SJSA1 (cell line): ENCODE measurements at places on chromosomes 5 and 9. TPM values are rescaled to one million over a fixed set of nuclear protein-coding genes. Genes with fewer than 3 reads are reported as not detected.
A peak's percentile ranks its signal among the peaks of the same experiment; 100 is the strongest.

DNA sequence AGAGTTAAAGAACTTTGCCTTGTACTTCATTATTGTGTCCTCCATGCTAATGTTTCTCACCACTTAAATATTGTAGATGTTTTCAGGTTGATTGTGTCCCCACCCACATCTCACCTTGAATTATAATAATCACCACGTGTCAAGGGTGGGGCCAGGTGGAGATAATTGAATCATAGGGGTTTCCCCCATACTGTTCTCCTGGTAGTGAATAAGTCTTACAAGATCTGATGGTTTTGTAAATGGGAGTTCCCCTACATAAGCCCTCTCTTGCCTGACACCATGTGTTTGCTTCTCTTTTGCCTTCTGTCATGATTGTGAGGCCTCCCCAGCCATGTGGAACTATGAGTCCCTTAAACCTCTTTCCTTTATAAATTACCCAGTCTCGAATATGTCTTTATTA lies 248.3 kb downstream of the FBXL7 start:
- H3K4me3 ChIP-seq: no peak overlapping the region
- H3K27me3 ChIP-seq: no peaks in the 10 kb centered on the region

GRCh38 chr5:88507261-88507660 lies 238.6 kb upstream of the TMEM161B start:
- no peak overlapping the region for H3K27ac ChIP-seq
- H3K27me3 ChIP-seq: no peaks in the 10 kb centered on the region

GRCh38 chr9:85276741-85277140 lies 465.0 kb downstream of the AGTPBP1 start:
- no peaks in the 10 kb centered on the region for H3K27me3 ChIP-seq
- no peak for DNase-seq
- no peaks in the 10 kb centered on the region for H3K36me3 ChIP-seq
- H3K4me1 ChIP-seq: no peaks in the 10 kb centered on the region
- H3K4me3 ChIP-seq: no peak overlapping the region
- H3K27ac ChIP-seq: no peak overlapping the region

DNA sequence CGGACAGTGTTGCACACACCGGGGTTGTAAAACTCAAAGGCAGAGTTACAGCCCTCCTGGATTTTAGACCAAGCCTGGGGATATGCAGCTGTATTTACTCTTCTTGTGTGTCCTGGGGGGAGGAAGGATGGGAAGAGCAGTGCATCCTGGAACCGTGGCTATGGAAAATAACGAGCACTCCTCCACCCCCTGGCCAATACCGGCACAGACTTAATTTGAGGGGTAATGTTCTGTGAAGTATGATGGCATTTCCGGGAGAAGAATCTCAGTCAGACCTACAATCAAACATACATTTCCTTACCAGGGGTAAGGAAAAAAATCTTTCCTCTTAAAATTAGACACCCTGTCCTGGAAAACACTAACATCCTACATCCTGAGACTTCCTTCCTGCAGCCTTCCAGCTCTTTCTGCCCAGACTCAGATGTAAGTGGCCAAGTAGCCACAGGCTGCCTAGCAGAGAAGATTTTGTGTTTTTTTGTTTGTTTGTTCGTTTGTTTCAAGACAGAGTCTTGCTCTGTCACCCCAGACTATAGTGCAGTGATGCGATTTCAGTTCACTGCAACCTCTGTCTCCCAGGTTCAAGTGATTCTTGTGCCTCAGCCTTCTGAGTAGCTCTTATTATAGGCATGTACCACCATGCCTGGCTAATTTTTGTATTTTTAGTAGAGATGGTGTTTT lies 11.0 kb upstream of the ERMP1 start:
- peak; percentile 27 for DNase-seq
- peaks cover 18% of the 10 kb centered on the region for H3K4me1 ChIP-seq
- H3K27me3 ChIP-seq: no peaks in the 10 kb centered on the region
- no peak overlapping the region for H3K4me3 ChIP-seq
- peak overlapping the region; percentile 20; the same call in 1 of the 2 replicates for H3K27ac ChIP-seq

- peak; percentile 51 for DNase-seq
- peak overlapping the region; percentile 57 for H3K27ac ChIP-seq
- no peaks in the 10 kb centered on the region for H3K36me3 ChIP-seq
- H3K27me3 ChIP-seq: no peaks in the 10 kb centered on the region
- H3K4me1 ChIP-seq: peaks cover 51% of the 10 kb centered on the region
These were observed 6.8 kb downstream of the GZMK start for GRCh38 chr5:55030676-55031369.

DNA sequence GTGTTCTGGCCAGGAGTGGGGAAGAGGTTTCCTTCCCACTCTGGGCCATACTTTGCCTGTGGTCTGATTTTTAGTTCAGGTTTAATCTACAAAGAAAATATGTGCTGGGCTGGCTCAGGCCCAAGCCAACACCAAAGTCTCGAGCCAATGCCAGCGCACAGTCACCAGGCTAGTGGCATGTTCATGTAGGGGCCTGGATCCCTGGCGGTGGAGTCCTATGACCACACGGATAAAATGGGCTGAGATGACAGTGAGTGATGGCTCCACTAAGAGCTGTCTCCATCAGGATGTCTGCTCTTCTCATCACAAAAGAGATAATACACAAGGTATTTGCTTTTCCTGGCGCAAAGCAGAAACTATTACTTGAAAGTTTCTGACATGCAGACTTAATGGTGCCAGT lies 92.9 kb upstream of the PTPN3 start:
- no peaks in the 10 kb centered on the region for H3K4me1 ChIP-seq
- H3K27ac ChIP-seq: no peak overlapping the region
- H3K4me3 ChIP-seq: no peak overlapping the region
- DNase-seq: no peak

GRCh38 chr9:127968700-127969383 lies 11.9 kb downstream of the EEIG1 start:
- H3K27ac ChIP-seq: no peak overlapping the region
- no peaks in the 10 kb centered on the region for H3K27me3 ChIP-seq
- no peak for DNase-seq
- no peaks in the 10 kb centered on the region for H3K36me3 ChIP-seq
- no peak overlapping the region for H3K4me3 ChIP-seq

GRCh38 chr5:39857041-39857440 lies 432.3 kb upstream of the DAB2 start:
- H3K36me3 ChIP-seq: no peaks in the 10 kb centered on the region
- no peak overlapping the region for H3K4me3 ChIP-seq
- no peak overlapping the region for H3K27ac ChIP-seq
- DNase-seq: no peak
- H3K4me1 ChIP-seq: no peaks in the 10 kb centered on the region

GRCh38 chr9:118991366-118992285 lies 377.6 kb downstream of the BRINP1 start:
- no peaks in the 10 kb centered on the region for H3K27me3 ChIP-seq
- DNase-seq: no peak
- no peaks in the 10 kb centered on the region for H3K4me1 ChIP-seq
- H3K27ac ChIP-seq: no peak overlapping the region
- no peak overlapping the region for H3K4me3 ChIP-seq
- no peaks in the 10 kb centered on the region for H3K36me3 ChIP-seq

GRCh38 chr5:143479394-143479793 lies 75.9 kb upstream of the NR3C1 start:
- H3K4me1 ChIP-seq: no peaks in the 10 kb centered on the region
- no peaks in the 10 kb centered on the region for H3K27me3 ChIP-seq
- H3K36me3 ChIP-seq: no peaks in the 10 kb centered on the region
- DNase-seq: no peak

DNA sequence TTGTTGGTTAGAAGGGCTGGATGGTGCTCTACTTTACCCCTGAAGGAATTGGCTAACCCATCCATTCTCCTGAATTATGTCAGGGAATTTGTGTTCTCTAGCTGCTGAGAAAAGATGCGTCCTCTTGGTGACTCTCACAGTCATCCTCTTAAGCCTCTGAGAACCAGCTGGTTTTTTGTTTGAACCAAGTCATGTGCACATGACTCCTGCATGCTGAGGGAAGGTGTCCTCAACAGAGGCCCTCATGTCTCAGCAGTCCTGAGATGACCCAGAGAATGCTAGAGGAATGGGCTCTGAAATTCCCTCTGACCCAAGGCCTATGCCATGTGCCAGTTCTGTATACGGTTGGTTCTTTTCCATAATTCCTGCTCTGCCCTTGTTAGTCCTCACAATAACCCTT lies 10.4 kb upstream of the C5orf63 start:
- H3K27me3 ChIP-seq: peaks cover 7% of the 10 kb centered on the region
- no peak overlapping the region for H3K27ac ChIP-seq
- no peaks in the 10 kb centered on the region for H3K36me3 ChIP-seq

- no peaks in the 10 kb centered on the region for H3K36me3 ChIP-seq
- H3K4me1 ChIP-seq: no peaks in the 10 kb centered on the region
- H3K4me3 ChIP-seq: no peak overlapping the region
These were observed 9.9 kb upstream of the B4GALT1 start for GRCh38 chr9:33177086-33177485.

DNA sequence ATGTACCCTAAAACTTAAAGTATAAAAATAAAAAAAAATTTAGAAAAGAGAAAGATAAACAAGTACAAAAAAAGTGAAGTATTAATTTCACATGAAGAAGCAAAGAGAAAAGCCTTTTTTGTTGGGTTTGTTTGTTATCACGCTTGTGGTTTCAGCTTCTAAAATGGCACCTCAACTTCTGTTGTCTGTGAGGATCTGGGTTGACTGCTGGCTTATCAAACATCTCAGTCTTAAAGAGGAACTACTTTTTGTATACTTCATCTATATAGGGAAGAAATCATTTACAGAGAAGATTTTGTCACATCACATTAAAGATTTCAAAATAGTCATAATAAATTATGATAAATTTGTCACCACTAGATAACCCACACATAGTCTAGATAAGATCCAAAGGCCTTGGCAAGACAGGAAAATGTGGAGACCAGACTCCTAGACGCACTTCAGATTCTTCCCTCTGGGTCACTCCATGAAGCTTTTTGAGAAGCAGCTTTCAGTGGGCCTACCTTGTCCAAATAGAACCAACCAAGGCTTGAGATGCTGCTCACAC lies 8.8 kb upstream of the ADGRV1 start:
- H3K4me3 ChIP-seq: no peak overlapping the region
- H3K27me3 ChIP-seq: 0 out of 2 replicates have a peak, but pooled peaks cover 10% of the 10 kb centered on the region
- H3K27ac ChIP-seq: no peak overlapping the region
- no peaks in the 10 kb centered on the region for H3K36me3 ChIP-seq
- peaks cover 14% of the 10 kb centered on the region for H3K4me1 ChIP-seq

DNA sequence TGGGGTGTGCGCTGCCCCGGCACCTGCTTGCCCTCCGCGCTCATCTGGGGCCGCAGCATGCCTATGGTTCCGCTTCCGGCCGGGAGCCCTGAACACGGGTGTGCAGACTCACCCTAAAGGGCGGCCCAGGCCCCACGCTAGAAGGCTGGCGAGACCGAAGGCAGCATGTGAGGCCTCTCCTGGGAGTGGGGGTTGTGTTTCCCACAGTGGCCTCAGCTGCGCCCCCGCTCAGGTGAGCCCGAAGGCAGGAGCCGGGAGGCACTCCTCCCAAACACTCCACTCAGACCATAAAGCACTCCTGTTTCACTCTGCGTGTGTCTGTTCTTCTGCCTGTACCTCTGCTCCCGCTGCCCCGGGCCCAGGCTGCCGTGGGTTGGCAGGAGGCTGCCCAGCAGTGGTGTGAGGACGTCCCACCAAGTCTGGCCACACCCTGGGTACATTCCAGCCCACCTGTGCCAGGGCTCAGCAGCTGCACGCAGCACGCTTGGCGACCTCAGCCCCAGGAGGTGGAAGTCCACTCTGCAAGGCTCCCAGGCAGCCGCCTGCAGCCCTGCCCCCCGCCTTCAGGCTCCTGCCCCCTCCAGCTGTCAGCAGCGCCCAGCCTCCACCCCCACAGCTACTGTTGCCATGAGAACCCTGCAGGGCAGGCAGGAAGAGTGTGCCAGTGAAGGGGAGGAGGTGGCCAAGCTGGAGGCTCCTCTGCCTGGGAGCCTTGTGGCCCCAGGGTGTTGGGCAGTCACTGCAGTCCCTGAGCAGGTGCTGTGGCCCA lies 1.2 kb upstream of the AJM1 start:
- DNase-seq: no peak
- peaks cover 14% of the 10 kb centered on the region for H3K36me3 ChIP-seq
- no peak overlapping the region for H3K27ac ChIP-seq
- no peak overlapping the region for H3K4me3 ChIP-seq
- H3K27me3 ChIP-seq: peaks cover 14% of the 10 kb centered on the region
- H3K4me1 ChIP-seq: peaks cover 5% of the 10 kb centered on the region

GRCh38 chr5:110096419-110096818 lies 406.7 kb downstream of the MAN2A1 start:
- H3K36me3 ChIP-seq: no peaks in the 10 kb centered on the region
- no peak overlapping the region for H3K4me3 ChIP-seq
- DNase-seq: no peak
- H3K27ac ChIP-seq: no peak overlapping the region

DNA sequence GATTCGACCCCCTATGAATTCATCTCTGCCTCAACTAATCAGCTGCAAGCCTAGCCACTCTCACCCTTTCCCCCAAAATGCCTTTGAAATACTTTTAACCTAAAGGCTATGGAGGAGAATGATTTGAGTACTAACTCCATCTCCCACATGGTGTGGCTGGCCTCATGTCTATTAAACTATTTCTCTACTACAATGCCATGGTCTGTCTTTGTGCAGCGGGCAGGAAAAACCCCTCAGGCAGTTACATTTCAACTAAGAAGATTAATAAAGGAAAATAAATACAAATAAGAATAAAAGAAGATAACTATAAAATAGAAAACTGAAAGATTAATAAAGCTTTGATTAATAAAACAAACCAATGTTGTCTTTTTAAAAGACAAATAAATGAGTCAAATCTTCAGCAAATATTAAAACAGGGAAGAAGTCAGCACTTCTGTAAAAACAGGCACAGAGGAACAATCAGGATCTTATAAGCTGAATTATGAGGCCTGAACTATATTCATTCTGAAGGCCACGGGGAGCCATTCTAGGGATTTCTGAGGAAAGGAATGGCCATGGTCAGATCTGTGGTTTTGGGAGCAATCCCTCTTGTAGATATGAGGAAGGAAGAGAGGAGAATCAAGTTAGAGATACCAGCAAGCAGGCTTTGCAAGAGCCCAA lies 116.1 kb upstream of the SLC12A2 start:
- H3K27me3 ChIP-seq: no peaks in the 10 kb centered on the region
- 0 out of 2 replicates have a peak, but pooled peaks cover 3% of the 10 kb centered on the region for H3K36me3 ChIP-seq
- DNase-seq: no peak
- no peak overlapping the region for H3K4me3 ChIP-seq
- H3K4me1 ChIP-seq: peaks cover 10% of the 10 kb centered on the region; the same call in 1 of the 2 replicates
- H3K27ac ChIP-seq: no peak overlapping the region

DNA sequence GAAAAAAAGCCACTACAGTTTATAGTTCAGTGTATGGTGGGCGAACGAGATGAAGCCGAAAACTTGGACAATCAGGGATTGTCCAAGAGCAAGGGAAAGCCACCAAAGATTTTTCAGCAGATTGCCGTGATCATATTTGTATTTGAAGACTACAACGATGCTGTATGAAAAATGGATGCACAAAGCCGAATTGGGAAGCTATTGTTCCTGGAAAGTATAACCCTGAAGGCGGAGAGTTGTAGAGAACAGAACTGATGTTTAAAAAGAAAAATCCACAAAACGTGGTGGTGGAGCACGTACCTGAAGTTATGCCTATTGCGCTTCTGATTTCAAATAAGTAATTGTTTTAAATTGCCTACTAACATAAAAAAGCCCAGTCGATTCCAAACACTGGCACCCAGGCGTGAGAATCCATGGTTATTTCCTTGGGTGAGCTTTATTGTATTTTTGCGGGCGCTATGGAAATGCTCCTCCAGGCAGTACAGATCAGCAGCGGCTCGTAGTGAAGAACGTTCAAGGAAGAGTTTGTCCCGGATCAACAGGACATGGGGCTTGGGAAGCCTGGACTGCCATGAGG lies 772 bp upstream of the TARS1 start:
- peak overlapping the region; percentile 56 for H3K4me3 ChIP-seq
- H3K4me1 ChIP-seq: 0 out of 2 replicates have a peak, but pooled peaks cover 3% of the 10 kb centered on the region
- no peak for DNase-seq

NR2F1 gene
- total RNA-seq: 3.6 and 6.2 TPM in 2 replicates

PCDH12 gene
- not detected in 2 replicates for total RNA-seq

VCAN gene
- 46.0 and 69.4 TPM in 2 replicates for total RNA-seq

GDA gene
- 0.22 and 0.39 TPM in 2 replicates for total RNA-seq

IL5 gene
- not detected in 2 replicates for total RNA-seq

IFNA21 gene
- total RNA-seq: not detected in 2 replicates

FYB1 gene
- 0.34 and 0.68 TPM in 2 replicates for total RNA-seq

ROPN1L gene
- total RNA-seq: 2.9 and 3.0 TPM in 2 replicates

PPP6C gene
- 29.0 and 43.5 TPM in 2 replicates for total RNA-seq
